ENCODE measurements at places on chromosomes 5 and 9. TPM values are rescaled to one million over a fixed set of nuclear protein-coding genes. Genes with fewer than 3 reads are reported as not detected.

GRCh38 chr9:76886318-76886717 lies 19.6 kb downstream of the PRUNE2 start:
- no peak for DNase-seq

Gene MPDZ
- polyA plus RNA-seq = 32.6 TPM

- DNase-seq = no peak
These were observed 6.4 kb upstream of the CCL28 start for GRCh38 chr5:43418561-43418960.

Gene LAMC3
- polyA plus RNA-seq = 0.07 TPM

DNA sequence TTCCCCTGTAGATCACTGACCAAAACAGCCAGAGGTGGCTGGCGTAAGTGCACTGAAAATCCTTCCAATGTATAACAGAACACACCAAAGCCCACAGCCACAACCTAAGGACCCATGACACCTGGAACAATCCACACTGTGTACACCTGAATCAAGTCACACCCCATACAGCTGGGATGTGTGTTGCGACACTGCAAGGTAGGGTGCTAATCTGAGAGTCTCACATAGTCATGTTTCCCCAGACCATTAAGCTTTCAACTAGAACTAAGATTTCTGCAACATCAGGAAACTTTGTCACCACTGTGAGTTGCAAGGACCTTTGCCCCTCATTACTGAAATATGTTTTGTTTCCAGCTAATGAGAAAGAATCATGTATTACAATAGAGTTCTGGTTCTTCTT lies 59.4 kb downstream of the MED27 start:
- DNase-seq = no peak

GRCh38 chr5:68499987-68500386 lies 284.4 kb downstream of the PIK3R1 start:
- DNase-seq = no peak

DNA sequence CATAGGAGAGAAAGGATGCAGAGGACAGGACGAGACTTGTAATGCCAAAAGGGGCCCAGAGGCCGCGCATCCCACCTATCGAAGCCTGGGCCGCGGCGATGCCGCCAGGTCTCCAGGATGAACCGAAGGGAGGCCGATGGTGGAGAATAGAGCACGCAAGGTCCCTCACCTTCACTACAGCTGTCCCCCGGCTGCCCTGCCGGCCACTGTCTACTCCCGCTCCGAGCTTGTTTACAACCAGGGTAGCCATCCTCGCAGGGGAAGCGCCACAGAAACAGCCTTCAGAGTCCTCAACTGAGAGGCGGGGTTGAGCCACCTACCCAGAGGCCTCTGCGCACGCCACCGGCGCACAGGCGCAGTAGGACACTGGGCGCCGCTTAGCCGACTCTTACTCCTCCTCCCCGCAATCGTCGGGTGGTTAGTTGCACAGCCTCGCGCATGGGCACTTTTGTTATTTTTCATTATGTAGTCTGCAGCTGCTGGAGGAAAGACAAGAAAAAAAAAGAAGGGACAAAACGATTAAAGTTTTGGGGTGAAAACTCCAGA lies at the start of gene TRIM23:
TSS of gene TRIM23 (minus strand) at position 309 of the 546 bp plus-strand sequence. CDS start at position 250, 59 bp downstream.
- peak; percentile 93 for DNase-seq

DNA sequence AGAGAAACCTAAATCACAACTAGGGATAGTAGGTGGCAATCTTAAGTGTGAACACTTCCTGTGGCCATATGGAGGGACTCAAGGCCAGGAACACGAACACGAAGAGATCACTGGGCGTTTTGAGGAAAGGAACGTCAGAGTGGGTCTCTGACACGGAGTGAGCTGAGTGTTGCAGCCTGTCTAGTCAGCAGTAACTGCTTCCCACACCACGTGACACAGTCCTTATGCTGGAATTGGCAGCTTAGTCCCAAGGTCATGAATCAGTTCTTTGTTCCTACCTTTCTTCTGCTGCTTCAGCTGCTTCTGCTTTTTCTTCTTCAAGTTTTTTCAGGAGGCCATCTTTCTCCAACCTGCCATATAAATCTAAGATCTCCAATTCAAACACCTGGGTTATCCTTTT lies 18.2 kb downstream of the SPACA9 start:
- peak; percentile 20 for DNase-seq

Gene TUSC1
- 4.3 TPM for polyA plus RNA-seq

- no peak for DNase-seq
These were observed 68.1 kb downstream of the ARHGEF28 start for GRCh38 chr5:73694089-73694488.

- DNase-seq = no peak
These were observed 6.9 kb upstream of the TRIO start for GRCh38 chr5:14136228-14136627.

Gene INSL6
- polyA plus RNA-seq = not detected

- DNase-seq = no peak
These were observed 96.7 kb upstream of the SMIM23 start for GRCh38 chr5:171688696-171689495.

- DNase-seq = peak; percentile 90
These were observed 38.3 kb downstream of the RECK start for GRCh38 chr9:36074870-36075532.

Gene DRD1
- not detected for polyA plus RNA-seq

DNA sequence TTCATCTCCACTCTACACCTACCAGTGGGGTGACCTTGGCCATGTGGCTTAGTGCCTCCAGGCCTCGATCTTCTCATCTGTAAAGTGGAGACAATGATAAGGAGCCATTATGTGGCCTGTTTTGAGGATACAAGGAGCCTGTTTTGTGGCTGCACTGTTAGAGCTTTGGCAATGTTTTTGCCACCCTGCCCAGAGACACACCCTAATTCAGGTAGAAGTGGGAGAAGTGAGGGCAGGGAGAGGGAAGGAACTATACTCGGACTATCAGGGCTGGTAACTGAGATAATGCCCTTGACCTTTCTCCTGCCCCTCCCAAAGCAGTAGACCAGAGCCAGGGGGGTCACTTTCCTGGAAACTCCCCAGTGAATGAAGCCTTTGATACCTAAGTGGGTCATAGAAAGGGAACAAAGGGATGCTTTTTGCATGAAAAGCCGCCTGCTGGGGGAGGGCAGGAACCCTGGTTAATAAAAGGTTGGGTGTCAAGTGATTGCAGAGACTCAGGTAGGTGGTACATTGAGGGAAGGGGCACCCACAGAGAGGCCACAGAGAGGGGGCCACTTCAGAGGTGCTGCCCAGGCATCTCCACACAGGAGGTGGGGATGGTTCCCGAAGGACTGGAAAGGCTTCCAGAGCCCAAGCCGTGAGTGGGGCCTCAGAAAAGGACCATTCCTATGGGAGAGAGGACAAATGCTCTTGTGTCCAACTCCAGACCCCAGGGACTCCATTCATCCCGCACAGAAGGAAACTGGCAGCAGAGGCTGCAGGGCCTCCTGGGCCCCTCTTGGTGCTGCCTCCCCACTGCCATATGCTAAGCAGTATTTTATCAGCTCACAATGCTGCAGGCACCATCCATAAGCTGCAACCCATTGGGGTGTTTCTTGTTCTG lies 42.3 kb upstream of the VDAC1 start:
- DNase-seq = no peak

DNA sequence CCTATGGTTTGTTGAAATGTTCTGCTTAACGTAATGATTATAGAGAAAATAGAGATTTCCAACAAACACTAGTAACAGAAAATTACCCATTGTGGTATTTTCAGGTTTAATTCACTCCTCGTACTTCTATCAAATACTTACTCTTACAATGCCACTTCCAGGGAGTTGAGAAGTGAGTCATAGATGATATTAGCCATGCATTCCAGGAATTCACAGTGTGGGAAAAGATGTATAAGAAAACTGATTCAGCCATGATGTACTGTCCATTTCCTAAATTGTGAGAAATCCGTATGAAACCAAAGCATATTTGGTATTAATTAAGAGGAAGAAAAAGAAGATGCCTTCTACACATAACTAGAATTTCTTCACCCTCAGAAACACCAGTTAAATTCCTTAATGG lies 1854.6 kb upstream of the WWC1 start:
- DNase-seq = no peak

DNA sequence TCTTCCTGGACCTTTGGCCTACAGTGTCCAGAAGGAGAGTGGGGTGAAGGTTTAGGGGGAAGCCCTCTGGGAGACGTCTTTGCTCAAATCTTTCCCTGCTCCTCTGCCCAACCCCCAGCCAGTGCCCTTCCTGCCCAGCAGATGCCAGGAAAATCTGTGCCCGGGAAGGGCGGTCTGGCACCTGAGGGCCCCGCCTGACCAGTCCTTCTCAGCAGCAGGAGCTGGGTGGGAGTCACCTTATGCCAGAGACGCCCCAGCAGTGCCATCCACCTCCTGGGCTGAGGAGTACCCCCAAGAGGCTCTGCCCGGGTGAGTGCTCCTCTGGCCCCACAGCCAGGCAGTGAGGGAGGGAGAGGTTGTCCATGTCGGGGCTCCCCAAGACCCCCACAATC lies 14.9 kb upstream of the CERCAM start:
- no peak for DNase-seq

- no peak for DNase-seq
These were observed 22.8 kb downstream of the PTCH1 start for GRCh38 chr9:95494022-95494415.

Gene NR5A1
- polyA plus RNA-seq = 0.01 TPM

GRCh38 chr5:82512025-82512424 lies 233.9 kb upstream of the RPS23 start:
- no peak for DNase-seq

GRCh38 chr5:135434591-135435466 lies 12.3 kb downstream of the DCANP1 start:
- DNase-seq = no peak

DNA sequence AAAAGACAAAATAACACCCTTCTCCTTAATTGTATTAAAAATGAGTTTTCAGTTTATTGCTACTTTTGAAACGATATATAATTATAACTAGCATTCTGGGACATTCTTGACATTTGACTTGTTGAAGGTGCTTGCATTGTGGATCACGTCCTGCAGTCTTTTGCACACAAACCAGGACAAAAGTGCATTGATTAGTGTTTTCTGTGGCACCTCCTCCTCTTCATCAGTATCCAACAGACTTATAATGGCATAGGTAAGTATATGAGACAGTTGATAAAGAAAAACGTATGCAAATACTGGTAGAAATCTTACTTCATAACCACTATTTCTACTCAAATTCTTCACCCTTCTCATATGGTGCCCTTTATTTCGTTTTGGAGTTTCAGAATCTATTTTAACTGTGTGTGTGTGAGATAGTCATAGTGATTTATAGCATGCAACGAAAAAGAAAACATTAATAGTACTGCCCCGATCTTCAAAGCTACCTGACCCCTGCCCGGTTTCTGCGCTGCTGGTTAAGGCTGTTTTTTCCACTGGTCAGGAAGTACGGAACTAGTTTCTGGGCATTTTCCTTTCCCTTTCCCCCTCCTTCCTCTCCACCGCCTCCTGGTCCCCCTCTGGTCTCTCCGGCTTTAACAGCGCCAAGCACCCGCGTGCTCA lies 639 bp upstream of the RASA1 start:
- DNase-seq = no peak

- no peak for DNase-seq
These were observed 73.0 kb downstream of the AP3B1 start for GRCh38 chr5:78221467-78221866.

- no peak for DNase-seq
These were observed 17.7 kb upstream of the BTF3 start for GRCh38 chr5:73480500-73480899.

Gene OTP
- not detected for polyA plus RNA-seq

Gene PKD2L2
- 0.06 TPM for polyA plus RNA-seq

DNA sequence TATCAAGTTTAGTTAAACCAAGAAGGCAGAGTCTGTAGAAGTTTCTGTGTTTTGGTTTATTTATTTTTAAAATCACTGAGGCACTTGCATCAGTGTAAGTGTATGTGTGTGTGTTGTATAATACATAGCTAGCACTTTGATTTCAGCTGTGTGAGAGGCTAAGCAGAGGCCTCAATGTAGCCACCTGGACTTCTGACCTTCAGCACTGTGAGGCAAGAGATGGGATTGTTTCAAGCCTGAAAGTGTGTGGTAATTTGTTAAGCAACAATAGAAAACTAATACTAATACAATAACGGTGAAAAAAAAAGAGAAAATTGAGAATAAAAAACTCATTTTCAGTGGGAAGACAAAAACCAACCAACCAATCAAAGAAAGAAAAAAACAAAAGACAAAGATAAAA lies 327.3 kb downstream of the CDH18 start:
- no peak for DNase-seq

Gene ACOT12
- 0.15 TPM for polyA plus RNA-seq

GRCh38 chr9:114383521-114384231 lies 4.1 kb downstream of the AKNA start:
- DNase-seq = peak; percentile 70

Gene PPP3R2
- not detected for polyA plus RNA-seq

DNA sequence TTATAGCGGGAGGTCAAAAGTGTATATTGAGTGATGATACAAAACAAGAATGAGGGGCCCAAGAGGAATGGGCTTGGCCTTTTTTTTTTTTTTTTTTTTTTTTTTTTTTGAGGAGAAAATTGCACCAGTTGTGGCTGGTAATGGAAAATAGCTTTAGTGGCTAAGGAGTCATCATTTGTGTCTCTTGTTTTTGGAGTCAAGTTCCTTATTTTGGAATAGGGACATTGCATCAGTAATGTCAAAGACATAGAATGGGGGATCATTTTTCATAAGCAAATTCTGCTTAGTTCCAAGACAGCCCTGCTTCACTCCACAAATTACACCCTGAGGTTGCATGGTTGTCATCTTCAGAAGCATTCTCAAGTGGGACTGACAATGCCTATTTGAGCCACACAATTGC lies 137.4 kb downstream of the STK32A start:
- DNase-seq = no peak

DNA sequence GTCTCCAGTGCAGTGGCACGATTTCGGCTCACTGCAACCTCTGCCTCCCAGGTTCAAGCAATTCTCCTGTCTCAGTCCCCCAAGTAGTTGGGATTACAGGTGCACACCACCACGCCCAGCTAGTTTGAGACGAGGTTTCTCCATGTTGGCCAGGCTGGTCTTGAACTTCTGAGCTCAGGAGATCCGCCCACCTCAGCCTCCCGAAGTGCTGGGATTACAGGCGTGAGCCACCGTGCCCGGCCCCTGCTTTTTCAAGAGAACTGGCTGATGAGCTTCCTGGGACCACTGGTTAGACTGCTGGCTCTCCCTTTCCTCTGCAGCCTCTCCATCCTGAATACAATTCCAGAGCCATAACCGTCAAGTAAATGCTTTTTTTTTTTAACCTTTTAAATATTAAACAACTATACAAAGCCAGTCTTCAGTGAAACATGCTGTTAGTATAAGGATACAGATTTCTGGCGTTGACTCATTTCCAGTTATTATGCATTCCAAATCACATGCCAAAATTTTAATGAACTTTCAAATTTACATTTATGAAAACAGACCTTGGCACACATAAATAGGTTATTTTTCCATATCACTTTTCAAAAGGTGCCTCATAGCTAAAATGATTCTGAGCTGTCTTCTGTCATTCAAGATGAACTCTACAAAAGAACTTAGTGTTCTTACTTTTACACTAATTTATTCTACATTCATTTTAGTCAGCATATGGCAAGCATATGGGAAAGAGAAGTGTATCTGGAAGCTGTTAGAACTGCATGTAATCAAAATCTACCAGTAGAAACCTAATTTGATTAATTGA lies 116.0 kb downstream of the MLLT3 start:
- no peak for DNase-seq

Gene LHX3
- not detected for polyA plus RNA-seq
